ENCODE measurements at places on chromosomes 1 and 21.

GRCh38 chr1:33435096-33435820, 4.4 kb upstream of the PHC2 start:
- no peak for DNase-seq

DNA sequence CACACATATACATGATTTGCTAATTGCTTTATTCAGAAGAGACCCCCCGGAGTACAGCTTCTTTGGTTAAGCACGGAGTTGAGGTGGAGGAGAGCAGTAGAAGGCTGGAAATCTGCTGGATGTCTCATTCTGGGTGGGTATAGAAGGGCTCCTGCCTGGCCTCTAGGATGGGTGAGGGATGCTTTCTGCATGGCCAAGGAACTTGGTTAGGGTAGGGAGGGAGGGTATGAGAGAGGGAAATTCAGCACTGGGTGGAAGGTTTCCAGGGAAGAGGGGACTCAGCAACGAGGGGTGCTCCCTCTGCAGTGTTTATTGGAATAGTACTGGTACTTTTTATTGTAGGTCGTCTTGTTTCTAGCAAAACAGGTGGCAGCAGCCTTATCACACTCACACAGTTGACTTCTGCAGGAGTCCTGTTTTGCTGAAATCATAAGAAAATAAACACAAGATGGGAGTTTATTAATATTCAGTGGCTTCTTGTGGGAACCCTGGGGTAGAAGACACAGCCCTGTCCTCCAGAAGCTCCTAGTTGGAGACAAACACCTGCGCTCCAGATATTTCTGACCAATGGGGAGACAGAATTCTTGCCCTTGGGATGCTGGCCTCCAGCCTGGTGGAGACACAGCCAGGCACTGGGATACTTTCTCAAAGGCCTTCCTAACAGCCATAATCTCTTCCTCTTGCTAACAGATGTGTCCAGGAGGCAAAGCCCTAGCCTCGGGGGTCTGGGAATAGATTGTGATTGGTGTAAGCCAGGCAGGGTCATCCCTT, 3.8 kb downstream of the PLA2G2A start:
- no peak for DNase-seq

DNA sequence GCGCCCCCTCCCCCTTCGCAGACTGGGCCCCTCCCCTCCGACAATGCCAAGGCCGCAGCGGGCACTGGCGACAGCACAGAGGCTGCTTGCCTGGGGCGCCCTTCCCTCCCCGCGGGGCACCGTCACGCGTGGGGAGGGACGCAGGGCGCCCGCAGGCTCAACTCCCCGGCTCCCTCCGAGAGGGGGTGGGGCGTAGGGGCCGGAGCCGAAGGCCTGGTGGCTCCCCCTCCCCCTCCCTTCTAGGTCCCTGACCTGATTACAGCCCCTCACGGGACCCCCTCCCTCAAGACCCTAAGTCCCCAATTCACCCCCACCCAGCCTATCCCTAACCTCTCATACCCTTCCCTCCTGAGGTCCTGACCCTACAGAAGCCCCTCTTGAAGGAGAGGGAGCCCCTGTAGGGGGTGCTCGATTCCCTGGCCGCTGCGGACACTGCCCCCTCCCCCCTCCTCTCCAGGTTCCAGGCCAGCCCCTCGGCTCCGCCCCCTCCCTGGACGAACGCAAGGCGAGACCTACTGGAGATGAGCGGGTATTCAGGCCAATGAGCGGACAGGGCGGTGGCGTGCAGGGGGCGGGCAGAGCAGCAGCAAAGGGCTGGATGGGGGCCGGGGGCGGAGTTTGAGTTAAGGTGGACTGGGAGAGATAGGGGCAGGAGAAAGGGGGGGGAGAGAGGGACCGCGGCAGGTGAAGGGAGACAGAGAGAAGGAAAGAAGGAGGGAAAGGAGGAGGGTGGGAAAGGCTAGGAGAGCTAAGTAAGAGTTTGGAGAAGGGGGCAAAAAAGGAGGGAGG, 733 bp upstream of the ZBTB7B start:
- peak; percentile 98 for DNase-seq

- DNase-seq = no peak
These were observed 83.6 kb downstream of the SLC66A1 start for GRCh38 chr1:19395678-19396192.

DNA sequence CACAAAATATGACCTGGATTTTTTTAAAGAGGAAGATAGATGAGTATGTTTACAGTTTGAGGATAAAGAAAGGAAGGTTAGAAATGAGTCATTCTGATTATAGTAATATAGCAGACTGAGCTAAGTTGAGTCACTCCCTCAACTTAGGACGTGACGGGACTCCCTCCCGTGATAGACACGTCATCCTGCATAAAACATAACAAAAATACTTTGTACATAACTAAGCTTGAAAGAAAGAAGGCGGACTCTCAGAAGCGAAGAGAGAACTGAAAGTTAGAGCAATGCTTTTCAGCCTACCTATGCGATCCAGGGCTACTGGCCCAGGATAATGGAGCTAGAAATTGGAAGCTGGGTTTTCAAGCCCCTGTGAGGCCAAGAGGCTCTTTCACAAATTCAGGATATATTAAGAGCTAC, 53.0 kb upstream of the DESI2 start:
- no peak for DNase-seq

GRCh38 chr1:224710196-224710595, 94.1 kb downstream of the CNIH3 start:
- no peak for DNase-seq

GRCh38 chr21:33402001-33402979, 923 bp upstream of the IFNGR2 start:
- DNase-seq = peak; percentile 23

GRCh38 chr1:227905573-227906487, 41.9 kb downstream of the WNT9A start:
- no peak for DNase-seq

- no peak for DNase-seq
These were observed 291.8 kb downstream of the OLFM3 start for GRCh38 chr1:101704895-101705294.

DNA sequence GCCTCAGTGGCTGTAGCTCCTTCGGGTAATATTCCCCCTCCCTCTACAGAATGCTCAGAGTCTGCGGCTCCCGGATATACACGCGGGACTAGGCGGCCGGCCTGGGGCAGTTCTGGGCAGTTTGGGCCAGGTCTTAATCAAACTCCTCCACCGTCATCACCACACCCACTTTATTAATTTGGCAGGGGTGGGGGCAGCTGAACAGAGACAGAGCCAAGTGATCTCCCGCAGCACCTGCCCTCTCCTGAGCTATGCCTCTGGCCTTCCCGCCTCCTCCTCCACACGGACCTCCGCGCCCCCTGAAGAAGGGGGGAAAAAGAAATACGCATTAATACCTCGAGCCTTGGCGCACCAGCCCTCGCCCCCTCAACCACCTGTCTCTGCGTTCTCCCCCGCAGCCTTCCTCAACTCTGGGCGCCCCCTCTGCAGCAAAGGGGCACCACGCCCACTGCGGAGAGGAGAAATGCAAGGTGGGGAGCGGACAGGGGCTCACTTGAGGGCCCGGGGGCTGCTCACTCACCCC, 42.6 kb downstream of the CD34 start:
- DNase-seq = no peak

DNA sequence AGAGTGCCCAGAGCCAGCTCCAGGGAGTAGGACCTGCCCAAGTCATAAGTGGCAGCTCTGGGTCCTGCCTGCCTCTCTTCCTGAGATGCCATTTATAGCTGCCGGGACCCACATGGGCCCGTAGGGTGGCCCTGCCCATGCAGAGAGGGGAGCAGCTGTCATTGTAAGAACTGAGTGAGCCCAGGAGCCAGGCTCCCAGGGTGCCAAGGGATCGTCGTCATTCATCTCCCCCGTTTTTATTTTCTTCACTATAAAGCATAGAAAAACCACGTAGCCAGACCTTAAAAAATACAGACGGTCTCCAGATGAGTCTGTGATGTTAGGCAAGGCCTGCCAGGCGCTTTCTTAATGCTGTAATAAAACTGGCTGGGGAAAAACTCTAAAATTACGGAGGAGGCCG, 90.7 kb downstream of the IGSF21 start:
- no peak for DNase-seq

DNA sequence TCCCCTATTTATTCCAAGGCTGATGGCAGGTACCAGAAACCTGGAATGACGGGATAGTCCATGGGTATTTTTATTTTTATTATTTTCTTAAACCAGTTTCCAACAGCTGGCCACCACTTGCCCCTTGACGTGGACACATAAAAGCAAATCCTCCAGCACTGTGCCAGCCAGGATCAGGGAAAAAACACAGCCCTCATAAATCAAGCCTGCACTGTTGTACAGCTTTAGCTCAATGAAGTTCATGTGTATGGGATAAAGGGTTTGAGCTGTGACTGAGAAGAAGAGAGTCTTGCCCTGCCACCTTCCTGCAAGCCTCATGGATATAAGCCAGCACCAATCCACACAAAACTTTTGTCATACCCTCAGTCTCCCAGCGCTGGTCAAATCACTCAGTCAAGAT, 303.8 kb upstream of the SPAG17 start:
- no peak for DNase-seq

DNA sequence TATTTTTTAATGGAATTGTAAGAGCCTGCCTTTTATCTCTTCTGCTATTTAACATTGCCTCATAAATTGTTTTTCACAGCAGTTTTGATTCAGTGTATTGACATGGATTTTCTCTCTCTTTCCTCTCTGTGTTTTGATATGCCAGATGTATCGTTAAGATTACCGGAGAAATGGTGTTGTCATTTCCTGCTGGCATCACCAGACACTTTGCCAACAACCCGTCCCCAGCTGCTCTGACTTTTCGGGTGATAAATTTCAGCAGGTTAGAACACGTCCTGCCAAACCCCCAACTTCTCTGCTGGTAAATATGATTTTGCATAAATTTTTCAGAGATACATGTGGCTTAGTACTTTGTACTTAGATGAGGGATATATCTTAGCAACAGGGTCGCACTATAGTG, 23.1 kb upstream of the DYNLT5 start:
- DNase-seq = no peak

DNA sequence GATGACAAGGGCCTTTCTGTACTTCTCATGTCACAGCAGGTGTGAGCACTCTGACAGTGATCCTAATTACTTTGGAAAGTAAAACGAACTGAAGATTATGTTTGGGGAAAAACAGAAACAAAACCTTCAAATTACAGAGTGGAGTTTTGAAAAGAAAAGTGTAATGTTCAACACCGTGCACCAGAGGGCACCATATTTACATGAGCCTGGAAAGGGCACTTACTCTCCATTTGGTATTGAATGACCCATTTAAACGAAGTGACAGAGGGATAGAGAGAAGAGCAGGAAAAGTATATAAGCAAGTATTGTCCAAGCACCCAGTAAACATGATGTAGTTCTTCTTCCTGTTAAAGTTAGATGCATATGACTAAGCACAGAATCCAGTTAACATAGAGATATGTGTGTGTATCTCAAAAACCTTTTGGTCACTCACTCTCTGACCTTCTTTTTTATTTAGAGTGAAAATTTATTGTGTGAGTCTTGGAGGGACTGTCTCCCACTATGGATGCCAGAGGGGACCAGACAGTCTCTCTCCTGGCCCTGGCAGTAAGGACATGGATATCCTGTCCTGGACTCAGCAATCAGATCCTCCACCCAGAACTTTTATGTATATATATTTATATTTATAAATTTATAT, 3.8 kb upstream of the RGSL1 start:
- DNase-seq = peak; percentile 72

DNA sequence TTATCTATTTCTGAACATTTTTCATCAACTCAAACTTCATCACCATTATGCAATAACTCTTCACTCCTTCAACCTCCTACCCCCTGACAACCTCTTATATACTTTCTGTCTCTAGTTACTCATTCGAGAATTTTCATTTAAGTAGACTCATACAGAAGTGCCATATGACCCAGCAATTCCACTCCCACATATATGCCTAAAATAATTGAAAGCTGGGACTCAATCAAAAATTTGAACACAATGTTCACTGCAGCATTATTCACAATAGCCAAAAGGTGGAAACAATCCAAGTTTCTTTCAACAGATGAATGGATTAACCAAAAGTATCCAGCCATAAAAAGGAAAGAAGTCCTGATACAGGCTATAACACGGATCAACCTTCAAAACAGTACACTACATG, 24.1 kb downstream of the COL11A1 start:
- no peak for DNase-seq

GRCh38 chr21:20451046-20451445, 547.2 kb upstream of the NCAM2 start:
- DNase-seq = no peak

DNA sequence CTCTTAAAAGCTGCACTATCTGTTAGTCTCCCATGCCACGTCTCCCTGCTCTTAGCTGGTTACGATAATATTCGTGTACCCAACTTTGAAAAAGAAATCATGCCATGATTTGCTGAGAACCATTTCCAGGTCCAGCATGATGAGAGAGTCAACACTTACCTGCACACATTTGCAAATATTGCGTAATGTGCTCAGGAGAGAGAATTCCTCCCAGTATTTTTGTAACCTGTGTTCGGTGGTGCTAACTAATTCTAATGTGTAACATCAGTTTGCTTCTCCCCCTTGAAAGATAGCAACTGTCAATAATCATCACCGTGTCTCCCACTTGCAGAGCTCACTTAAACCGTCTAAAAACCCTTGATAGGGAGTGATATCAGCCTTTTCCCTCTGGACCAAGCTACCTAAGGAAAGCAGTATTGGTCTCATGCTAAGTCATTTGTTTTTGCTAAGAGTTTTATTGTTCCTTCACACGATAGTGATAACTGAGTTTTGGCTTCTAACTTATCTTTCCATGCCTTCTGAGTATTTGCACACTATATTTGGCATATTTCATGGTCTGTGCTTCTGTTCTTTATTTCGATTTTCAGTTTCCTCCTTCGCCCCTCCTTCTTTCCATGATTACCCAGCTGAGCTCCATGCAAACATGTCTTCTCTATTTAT, 61.1 kb upstream of the IRF2BP2 start:
- DNase-seq = peak; percentile 89

DNA sequence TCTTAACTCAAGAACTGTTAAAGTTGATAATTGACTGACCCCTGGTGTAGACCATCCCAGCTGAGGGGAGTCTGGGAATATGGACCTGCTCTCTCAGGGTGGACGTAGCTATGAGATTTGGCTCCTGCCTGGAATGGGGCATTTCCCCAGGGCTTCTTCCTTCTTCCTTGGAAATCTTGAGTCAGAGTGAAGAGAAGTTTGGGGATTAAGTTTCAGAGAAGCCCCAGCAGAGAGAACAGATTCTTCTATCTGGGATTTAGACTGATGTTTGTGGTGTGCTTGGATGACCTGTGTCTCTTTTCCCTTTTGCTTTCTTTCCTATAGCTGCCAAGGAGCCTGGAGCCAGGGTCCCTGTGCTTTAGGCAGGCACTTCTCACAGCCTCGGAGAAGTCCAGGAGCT, 13.2 kb downstream of the AKR1A1 start:
- no peak for DNase-seq

- no peak for DNase-seq
These were observed 64.1 kb downstream of the ACTL8 start for GRCh38 chr1:17819129-17819802.

DNA sequence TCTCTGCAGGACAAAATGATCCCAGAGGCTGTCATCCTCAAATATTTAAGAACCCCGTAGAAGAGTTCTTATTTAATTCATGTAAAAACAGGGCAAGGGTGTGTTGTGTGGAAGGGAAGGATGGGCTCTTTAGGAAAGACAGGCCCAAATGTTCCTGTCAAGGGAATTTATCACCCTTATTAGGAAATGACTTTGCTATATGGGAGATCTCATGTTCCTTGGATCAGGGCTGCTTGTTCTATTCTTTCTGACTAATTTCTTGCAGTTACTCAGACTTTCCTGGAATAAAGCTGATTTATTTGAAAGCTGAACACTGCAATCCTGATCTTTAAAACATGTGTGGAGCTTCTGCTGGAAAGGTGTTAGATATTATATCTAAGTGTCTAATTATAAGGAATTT, 72.8 kb downstream of the SELENOF start:
- no peak for DNase-seq

All from NCI-H510A treated with DMSO at 0.1 percent for 48 hours (cell line).